ENCODE measurements at places on chromosomes 13 and 19. TPM values are rescaled to one million over a fixed set of nuclear protein-coding genes. Genes with fewer than 3 reads are reported as not detected.

- DNase-seq: no peak
These were observed 41.6 kb upstream of the HNRNPA1L2 start for GRCh38 chr13:52600666-52601065.

DNA sequence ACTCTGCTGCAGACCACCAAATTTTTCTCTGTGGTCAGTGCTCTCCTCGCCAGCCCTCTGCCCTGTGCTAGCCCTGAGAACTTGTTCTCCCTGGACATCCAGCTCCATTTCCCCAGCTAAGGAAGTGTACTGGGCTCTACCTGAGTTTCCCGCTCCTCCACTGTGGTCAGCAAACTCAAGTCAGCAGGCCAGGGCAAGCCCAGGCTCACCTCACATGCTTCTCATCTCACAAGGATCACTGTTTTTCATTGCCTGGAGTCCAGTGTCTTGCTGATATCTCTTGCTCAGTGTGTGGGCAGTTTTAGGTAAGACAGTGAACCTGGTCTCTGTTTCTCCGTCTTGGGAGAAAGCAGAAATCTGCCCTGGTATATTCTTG, 201.4 kb downstream of the FOXO1 start:
- no peak for DNase-seq

GRCh38 chr13:25171517-25172302, at the start of gene AMER2:
TSS of gene AMER2 (minus strand) at chr13:25172288. CDS start at chr13:25171619, 669 bp downstream.
- DNase-seq: no peak

Gene APC2
- 1.9 TPM for polyA plus RNA-seq

Gene SHISA7
- 0.16 TPM for polyA plus RNA-seq

GRCh38 chr13:48184260-48184659, 48.7 kb upstream of the ITM2B start:
- DNase-seq: no peak

Gene ZNF730
- 13.2 TPM for polyA plus RNA-seq

Gene AMER2
- polyA plus RNA-seq: 0.52 TPM
